ENCODE measurements at places on chromosomes 11 and 22.

- no peak for DNase-seq
These were observed 51.7 kb downstream of the HSD17B12 start for GRCh38 chr11:43732225-43732624.

GRCh38 chr22:37760152-37760551 is 47.6 kb upstream of the GCAT start:
- DNase-seq, result no peak

GRCh38 chr22:44355716-44356070 is 42.9 kb upstream of the SHISAL1 start:
- DNase-seq, result peak; percentile 43

DNA sequence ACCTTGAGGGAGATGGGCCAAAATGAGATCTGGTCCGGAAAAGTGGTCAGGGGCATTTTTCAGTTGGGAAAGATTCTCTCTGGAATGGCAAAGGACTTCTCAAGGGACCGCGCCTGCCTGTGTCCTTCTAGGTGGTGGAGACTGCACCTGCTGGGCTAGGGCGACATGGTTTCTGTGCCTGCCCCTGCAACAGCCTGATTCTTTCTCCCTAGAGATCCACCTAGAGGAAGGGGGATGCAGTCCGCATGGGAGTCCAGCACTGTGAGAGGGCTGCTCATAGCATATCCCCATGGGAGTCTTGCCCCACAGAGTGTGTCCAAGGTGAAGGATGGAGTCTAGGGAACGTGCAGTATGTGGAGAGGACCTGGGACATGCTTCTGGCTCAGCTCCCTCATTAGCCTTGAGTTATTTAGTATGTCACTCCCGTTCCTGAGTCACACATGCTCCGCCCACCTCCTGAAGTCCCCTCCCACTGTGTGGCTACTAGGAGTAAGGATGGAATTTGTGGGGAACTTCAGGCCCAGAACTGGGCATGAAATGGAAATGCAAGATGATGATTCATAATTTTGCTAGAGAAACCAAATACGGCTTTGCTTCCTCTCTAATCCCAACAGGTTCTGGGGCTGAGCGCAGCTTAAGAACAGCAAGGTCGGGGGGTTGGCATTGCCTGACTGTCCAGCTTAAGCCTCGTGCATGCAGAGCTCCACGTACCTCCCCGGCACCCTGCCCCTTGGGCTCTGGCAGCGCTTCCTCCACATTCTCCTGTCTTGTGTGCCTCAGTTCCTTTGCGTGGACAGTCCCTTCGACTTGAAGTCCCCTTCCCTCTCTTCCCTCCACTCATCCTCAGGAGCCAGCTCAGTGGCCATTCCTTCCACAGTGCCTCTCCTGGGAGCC is 35.0 kb downstream of the GRIK4 start:
- no peak for DNase-seq

DNA sequence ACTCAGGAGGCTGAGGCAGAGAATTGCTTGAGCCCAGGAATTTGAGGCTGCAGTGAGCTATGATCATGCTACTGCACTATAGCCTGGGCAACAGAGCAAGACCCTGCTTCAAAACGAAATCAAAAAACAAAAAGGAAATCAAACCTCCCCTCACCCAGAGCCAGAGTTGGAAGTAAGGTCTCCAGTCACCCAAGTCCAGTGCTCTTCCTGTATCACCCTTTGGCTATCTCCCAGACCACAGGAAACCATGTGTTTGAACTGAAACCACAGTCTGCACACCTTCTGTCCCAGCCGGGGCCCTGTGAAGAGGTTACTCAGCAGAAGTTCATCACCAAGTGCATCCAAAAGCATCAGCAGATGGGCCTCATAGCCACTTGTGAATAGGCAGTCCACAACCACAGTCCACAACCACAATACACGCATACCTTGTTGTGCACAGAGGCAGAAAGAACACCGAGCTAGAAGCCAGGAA is 4.6 kb downstream of the MYH9 start:
- no peak for DNase-seq

DNA sequence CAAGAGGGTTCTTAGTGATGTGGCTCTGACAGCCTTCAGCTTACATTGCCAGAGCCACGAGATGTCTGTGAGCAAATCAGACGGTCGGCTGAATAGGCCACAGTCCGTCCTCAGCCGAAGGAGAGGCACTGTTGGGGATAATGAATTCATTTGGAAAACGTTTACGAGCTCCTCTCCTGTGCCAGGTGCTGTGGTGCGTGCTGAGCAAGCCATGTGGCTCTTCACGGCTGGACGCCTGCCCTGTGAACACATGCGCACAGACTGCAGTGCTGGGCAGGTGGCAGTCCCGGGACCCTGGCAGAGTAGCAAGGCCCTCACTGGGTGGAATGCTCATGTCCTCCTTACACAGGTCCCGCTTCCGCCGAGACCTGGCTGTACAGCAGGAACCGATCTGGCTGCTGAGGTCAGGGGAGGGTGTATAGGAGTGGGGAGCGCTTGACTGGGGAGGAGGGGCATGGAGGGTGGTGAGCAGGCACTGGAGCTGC is 6.8 kb downstream of the TBC1D22A start:
- peak; percentile 77 for DNase-seq

- DNase-seq, result no peak
These were observed 562.6 kb upstream of the ANO3 start for GRCh38 chr11:25769287-25769686.

- DNase-seq, result peak; percentile 49
These were observed 8.7 kb downstream of the NADSYN1 start for GRCh38 chr11:71461696-71462095.

DNA sequence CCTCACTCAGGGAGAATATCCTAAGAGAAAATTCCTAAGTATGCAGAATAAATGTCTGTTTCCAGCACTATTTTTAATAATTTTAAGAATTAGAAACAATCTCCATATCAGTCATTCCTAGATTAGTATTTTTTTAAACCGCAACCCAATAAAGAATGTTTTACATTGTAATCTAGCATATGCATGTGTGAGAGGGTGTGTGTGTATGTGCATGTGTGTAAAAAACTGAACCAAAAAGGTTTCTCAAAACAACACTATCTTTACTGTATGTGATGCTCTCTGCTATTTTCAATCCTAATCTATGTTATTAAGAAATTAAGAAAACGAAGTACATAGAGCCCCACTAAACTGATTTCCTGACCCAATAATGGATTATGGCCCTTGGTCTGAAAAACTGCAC is 90.6 kb upstream of the AKIP1 start:
- DNase-seq, result no peak

GRCh38 chr11:92423115-92424034 is 198.8 kb downstream of the FAT3 start:
- no peak for DNase-seq

- no peak for DNase-seq
These were observed 28.0 kb downstream of the USP35 start for GRCh38 chr11:78216571-78217287.

DNA sequence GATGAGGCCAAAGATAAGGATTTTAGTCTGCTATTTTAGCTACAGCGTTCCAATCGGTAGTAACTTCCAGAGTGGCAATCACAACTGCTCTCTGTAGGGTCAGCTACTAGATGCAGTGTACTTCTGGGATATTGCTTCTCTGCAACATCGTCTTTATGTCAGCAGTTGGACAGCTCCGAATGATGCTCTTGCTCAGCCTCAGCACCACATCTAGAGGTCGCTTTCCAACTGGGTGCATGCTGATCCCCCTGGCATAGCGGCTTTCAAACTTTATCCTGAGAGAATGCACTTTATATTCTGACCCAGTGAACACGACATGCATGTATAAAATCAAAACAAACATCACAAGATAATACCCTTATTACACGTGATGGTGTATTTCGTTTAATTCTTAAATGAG is 219.6 kb downstream of the C11orf87 start:
- no peak for DNase-seq

GRCh38 chr22:46578251-46578823 is 40.9 kb upstream of the CELSR1 start:
- DNase-seq, result no peak

- no peak for DNase-seq
These were observed 1.8 kb upstream of the SERPIND1 start for GRCh38 chr22:20771918-20772625.

- DNase-seq, result peak; percentile 93
These were observed 6.9 kb downstream of the DPAGT1 start for GRCh38 chr11:119094816-119095065.

DNA sequence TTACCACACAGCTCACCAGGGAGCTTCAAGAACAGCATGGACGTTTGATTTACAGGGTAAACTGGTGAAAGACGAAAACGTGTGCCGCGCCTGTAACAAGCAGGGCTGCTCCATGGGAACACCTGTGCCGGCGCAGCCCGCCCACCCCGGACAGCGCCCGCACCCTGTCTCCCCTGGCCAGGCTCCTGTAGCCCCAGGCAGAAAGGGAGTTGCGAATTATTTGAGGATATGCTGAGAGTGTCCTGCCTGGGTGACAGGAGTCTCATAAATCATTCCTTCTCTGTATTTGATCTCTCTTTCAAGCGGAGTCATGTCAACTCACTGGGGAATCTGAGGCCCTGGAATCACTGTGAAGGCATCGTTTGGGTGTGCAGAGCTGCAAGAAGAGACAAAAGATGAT is 804.3 kb downstream of the OPCML start:
- no peak for DNase-seq

- no peak for DNase-seq
These were observed 42.1 kb upstream of the ALX4 start for GRCh38 chr11:44351898-44352498.

- DNase-seq, result no peak
These were observed 34.3 kb upstream of the ASPHD2 start for GRCh38 chr22:26394777-26395176.

GRCh38 chr11:13152736-13153541 is 124.7 kb upstream of the BMAL1 start:
- no peak for DNase-seq

GRCh38 chr11:114322934-114323333 is 26.7 kb downstream of the NNMT start:
- DNase-seq, result no peak

GRCh38 chr22:49951986-49952896 is 8.3 kb upstream of the PIM3 start:
- DNase-seq, result no peak

GRCh38 chr11:115911613-115912346 is 407.6 kb upstream of the CADM1 start:
- no peak for DNase-seq

DNA sequence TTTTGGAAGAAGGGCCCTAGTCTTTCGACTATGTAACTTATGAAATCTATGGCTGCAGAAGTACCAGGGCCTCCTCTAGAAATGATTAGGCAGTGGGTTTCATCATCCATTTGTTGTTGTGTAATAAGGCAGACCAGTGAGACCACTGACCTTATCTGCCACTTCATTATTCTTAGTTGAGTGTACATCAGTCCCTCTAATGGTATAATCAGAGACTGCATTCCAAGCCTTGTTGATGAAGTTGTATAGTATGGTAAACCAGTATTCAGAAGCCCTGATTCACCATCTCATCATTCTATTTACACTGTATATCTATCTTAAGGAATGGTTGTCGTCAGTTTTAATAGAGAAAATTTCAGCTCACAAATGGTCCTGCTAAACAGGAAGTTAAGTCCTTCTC is 32.2 kb upstream of the GRIA4 start:
- no peak for DNase-seq

GRCh38 chr22:31526270-31526669 is 29.9 kb downstream of the SFI1 start:
- DNase-seq, result no peak
